Activated naive CD8-positive, alpha-beta T cell treated with anti-CD3 and anti-CD28 coated beads, Interleukin-2, amount 50 U/mL, for 24 hours (primary cell): ENCODE measurements at places on chromosomes 12 and 14.

GRCh38 chr12:27652174-27652763 lies 44.0 kb upstream of the REP15 start:
- H3K36me3 ChIP-seq, result peaks cover 3% of the 10 kb centered on the region
- no peak overlapping the region for H3K4me3 ChIP-seq
- DNase-seq, result peak; percentile 34

DNA sequence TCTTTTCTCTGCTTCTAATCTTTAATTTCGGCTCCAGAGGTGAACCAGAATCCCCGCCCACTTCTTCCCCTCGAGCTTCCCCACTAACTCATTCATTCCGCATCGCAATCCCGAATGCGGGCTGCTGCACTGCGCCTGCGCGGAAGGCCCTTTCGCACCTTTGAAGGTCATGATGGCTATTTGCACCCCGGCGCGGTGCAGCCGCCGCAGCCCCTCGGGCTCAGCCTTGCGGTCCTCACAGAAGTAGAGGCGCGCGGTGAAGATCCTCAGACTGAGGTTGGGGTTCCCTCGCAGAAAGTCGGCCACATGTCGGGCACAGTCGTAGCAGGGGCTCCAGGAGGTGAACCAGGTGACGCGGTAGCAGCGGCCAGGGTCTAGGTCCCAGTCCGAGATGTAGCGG lies 7.6 kb downstream of the AICDA start:
- H3K27ac ChIP-seq, result no peak overlapping the region
- no peaks in the 10 kb centered on the region for H3K36me3 ChIP-seq
- no peak for DNase-seq
- H3K4me3 ChIP-seq, result no peak overlapping the region

DNA sequence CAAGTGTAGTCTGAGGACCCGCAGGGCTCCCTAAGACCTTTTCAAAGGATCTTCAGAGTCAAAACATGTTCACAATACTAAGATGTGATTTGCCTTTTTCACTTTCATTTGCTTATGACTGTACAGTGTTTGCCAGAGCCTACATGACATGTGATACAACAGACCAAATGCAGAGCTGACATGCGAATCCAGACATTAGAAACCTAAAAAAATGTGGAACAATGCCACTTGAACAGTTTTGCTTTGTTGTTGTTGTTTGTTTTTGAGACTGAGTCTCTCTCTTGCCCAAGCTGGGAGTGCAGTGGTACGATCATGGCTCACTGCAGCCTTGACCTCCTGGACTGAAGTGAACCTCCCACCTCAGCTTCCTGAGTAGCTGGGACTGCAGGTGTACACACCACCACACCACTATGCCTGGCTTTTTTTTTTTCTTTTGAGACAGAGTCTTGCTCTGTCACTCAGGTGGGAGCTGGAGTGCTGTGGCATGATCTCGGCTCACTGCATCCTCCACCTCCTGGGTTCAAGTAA lies 5.3 kb upstream of the RAB35 start:
- no peaks in the 10 kb centered on the region for H3K27me3 ChIP-seq
- DNase-seq, result no peak
- H3K4me3 ChIP-seq, result no peak overlapping the region
- peaks cover 18% of the 10 kb centered on the region for H3K36me3 ChIP-seq
- H3K4me1 ChIP-seq, result peaks cover 84% of the 10 kb centered on the region

DNA sequence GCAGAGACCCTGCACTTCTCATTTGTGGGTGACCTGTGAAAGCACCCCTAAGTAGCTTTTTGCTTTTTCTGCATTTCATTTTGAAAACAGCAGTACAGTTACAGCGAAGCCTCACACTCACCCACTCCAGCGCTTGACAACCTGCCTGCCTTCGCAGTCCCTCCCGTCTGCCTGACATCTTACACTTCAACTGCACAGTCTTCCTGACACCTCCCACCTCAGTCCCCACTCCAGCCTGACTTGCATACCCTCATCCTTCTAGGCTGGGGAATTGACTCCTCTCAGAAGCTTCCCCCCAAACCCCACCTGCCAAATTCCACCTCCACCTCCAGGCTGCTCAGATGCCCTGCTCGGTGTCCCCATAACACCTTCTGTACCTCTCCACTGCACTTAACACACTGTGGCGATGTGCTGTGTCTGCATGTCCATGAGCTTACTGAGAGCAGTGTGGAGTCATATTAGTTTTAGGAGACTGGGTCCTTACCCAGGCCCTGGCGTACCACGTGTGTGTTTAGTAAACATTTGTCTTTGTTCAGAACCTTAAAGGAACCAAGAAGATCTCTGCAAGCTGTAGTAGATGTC lies 159.4 kb downstream of the PRKCH start:
- H3K27me3 ChIP-seq, result peaks cover 3% of the 10 kb centered on the region
- no peak overlapping the region for H3K4me3 ChIP-seq
- H3K27ac ChIP-seq, result peak overlapping the region; percentile 96
- peaks cover 96% of the 10 kb centered on the region for H3K4me1 ChIP-seq
- DNase-seq, result no peak

DNA sequence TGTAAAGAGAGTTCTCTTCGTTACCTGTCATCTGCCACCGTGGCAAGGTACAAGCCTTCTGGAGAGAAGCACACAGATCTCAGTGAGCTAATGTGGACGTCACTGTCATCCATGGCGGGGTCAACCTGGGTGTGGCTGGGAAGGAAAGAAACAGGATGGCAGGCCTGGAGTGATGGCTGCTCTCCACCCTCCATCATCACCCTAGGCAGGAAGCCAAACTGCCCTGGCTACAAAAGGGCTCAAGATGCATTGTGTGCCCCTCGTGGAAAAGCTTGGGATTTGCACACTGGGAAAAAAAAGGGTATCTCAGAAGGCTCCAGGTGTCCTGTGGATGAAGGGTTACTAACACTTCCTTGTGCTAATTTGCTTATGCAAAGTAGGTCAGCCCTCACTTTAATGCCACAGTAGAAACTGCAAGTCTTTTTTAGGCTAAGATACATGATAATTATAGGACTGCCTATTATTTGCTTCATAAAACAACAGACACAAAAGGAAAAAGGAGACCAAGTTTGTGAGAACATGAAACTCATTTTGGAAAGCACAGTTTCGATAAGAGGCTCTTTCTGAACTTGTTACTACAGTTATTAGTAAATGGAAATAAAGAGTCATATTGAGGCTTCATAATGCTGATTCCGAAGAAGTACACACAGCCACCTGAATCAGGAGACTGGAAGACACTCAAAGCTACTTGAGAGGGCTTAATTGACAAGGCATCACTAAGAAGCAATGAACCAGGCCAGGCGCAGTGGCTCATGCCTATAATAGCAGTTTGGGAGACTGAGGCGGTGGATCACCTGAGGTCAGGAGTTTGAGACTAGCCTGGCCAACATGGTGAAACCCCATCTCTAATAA lies 18.9 kb downstream of the RFC5 start:
- H3K4me3 ChIP-seq, result peak overlapping the region; percentile 40
- peak overlapping the region; percentile 96 for H3K27ac ChIP-seq
- DNase-seq, result peak; percentile 17
- H3K4me1 ChIP-seq, result peaks cover 61% of the 10 kb centered on the region

DNA sequence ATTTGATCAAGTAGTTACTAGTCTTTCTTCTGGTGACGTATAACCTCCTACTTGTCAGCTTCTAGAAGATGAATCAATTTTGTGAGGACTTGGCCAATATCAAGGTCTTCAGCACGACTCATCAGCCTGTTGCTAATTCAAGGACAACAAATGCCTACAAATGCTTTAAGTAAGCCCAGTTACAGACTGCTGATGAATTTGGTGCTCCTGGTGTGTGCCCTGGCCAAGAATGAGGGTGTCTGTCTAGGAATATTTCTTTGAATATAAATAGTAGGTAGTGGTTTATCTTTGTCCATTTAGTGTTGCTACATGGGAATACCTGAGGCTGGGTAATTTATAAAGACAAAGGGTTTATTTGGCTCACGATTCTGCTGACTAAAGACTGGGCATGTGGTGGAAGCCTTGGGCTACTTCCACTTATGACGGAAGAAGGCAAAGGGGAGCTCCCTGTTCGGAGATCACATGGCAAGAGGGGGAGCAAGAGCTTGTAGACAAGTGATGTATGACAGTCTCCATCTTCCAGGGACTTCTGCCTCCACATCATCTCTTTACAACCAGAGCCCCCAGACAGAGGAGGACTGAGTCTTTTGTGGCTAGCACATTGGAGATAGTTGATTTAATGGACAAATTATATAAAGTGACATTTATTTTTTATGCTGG lies 180.2 kb downstream of the CRADD start:
- no peak overlapping the region for H3K4me3 ChIP-seq
- H3K4me1 ChIP-seq, result peaks cover 11% of the 10 kb centered on the region
- DNase-seq, result no peak
- H3K36me3 ChIP-seq, result peaks cover 10% of the 10 kb centered on the region
